ENCODE measurements at places on chromosomes 3 and 15.

DNA sequence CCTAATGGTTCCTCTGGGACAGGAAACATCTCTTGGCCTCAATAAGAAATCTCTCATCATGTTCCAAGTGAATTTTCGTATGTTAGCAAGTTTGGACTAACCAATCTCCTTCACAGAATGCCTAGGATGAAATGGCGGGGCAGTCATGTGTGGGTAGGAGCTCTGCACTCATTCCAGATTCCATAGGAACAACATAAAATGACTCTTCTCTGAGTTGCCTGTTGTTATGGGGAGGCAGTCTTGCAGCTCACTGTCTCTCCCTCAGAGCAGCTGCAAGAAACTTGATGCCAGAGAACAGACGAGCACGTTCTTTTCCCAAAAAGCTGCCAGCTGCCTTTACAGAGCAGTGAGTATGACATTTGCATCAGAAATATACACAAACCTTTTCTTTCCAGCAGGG, 34.1 kb downstream of the SPATA12 start:
- DNase-seq: no peak
- H3K4me1 ChIP-seq: peaks cover 16% of the 10 kb centered on the region
- H3K27me3 ChIP-seq: no peaks in the 10 kb centered on the region
- no peak overlapping the region for H3K4me3 ChIP-seq
- no peak overlapping the region for H3K27ac ChIP-seq
- no peaks in the 10 kb centered on the region for H3K36me3 ChIP-seq

GRCh38 chr15:90959894-90960293, 5.2 kb downstream of the RCCD1 start:
- no peak overlapping the region for H3K27ac ChIP-seq
- H3K4me3 ChIP-seq: no peak overlapping the region
- peaks cover 10% of the 10 kb centered on the region for H3K4me1 ChIP-seq
- H3K27me3 ChIP-seq: no peaks in the 10 kb centered on the region
- H3K36me3 ChIP-seq: no peaks in the 10 kb centered on the region

- H3K4me3 ChIP-seq: no peak overlapping the region
- peaks cover 38% of the 10 kb centered on the region for H3K27me3 ChIP-seq
- H3K27ac ChIP-seq: no peak overlapping the region
- no peaks in the 10 kb centered on the region for H3K36me3 ChIP-seq
- no peak for DNase-seq
These were observed 416.5 kb upstream of the RGMA start for GRCh38 chr15:93505506-93505905.

GRCh38 chr3:63095-63765, 133.3 kb upstream of the CHL1 start:
- no peak overlapping the region for H3K4me3 ChIP-seq
- H3K36me3 ChIP-seq: no peaks in the 10 kb centered on the region
- DNase-seq: no peak
- no peaks in the 10 kb centered on the region for H3K27me3 ChIP-seq

GRCh38 chr3:112615989-112616731, 24.8 kb downstream of the CCDC80 start:
- H3K4me1 ChIP-seq: peaks cover 8% of the 10 kb centered on the region
- no peak overlapping the region for H3K4me3 ChIP-seq
- no peaks in the 10 kb centered on the region for H3K27me3 ChIP-seq
- 0 out of 2 replicates have a peak, but pooled peaks cover 4% of the 10 kb centered on the region for H3K36me3 ChIP-seq
